ENCODE measurements at places on chromosomes 5 and 9. TPM values are rescaled to one million over a fixed set of nuclear protein-coding genes. Genes with fewer than 3 reads are reported as not detected.

GRCh38 chr5:132365213-132365612, 4.3 kb upstream of the SLC22A5 start:
- no peak for DNase-seq
- no peak overlapping the region for H3K27ac ChIP-seq
- H3K4me3 ChIP-seq, result no peak overlapping the region
- no peaks in the 10 kb centered on the region for H3K36me3 ChIP-seq

DNA sequence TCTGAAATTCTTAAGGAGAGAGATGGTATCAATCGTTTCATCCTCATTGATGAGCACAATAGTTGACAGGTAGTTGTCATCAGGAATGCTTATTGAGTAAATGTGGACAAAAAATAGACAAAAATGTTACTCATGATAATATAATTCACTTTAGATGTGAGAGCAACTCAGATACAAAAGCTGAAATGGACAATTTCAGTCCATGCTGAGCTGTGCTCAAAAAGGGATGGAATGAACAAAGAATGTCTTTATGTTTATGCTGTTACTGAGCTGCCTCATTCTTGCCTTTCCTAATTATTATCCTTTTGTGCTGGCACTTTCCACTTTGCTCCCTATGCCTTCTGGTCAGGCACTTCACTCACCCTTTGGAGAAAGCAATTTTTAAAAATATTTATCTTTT, 49.5 kb downstream of the JAKMIP2 start:
- no peaks in the 10 kb centered on the region for H3K27me3 ChIP-seq
- no peaks in the 10 kb centered on the region for H3K36me3 ChIP-seq
- no peaks in the 10 kb centered on the region for H3K4me1 ChIP-seq
- no peak overlapping the region for H3K4me3 ChIP-seq
- no peak overlapping the region for H3K27ac ChIP-seq

Gene TTC23L
- polyA plus RNA-seq, result not detected

Gene N4BP3
- 1.1 TPM for polyA plus RNA-seq

- H3K4me1 ChIP-seq, result no peaks in the 10 kb centered on the region
- no peak for DNase-seq
- no peak overlapping the region for H3K27ac ChIP-seq
- no peaks in the 10 kb centered on the region for H3K27me3 ChIP-seq
- no peaks in the 10 kb centered on the region for H3K36me3 ChIP-seq
Measured at GRCh38 chr5:90274216-90274615, 135.3 kb downstream of the CETN3 start.

Gene NR5A1
- not detected for polyA plus RNA-seq

DNA sequence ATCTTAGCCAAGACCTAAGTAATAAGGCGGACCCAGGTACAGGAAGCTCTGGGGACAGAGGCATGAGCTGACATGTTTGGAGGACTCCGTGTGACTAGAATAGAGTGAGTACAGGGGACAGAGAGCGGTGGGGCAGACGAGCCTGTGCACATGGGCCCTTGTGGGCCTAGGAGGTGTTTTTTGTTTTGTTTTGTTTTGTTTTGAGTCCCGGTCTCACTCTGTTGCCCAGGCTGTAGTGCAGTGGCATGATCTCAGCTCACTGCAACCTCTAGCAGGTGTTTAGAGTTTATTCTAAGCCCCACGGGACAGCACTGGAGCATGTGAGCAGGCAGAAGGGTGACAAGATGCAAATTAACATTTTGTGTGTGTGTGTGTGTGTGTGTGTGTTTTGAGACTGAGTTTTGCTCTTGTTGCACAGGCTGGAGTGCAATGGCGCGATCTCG, 3.1 kb upstream of the EEIG1 start:
- no peaks in the 10 kb centered on the region for H3K27me3 ChIP-seq
- H3K36me3 ChIP-seq, result peaks cover 14% of the 10 kb centered on the region
- DNase-seq, result peak; percentile 36
- peak overlapping the region; percentile 84 for H3K27ac ChIP-seq
- no peak overlapping the region for H3K4me3 ChIP-seq
- peaks cover 42% of the 10 kb centered on the region for H3K4me1 ChIP-seq

Gene SH2D3C
- 72.9 TPM for polyA plus RNA-seq

- DNase-seq, result no peak
- no peak overlapping the region for H3K4me3 ChIP-seq
- no peaks in the 10 kb centered on the region for H3K4me1 ChIP-seq
- H3K36me3 ChIP-seq, result no peaks in the 10 kb centered on the region
- no peak overlapping the region for H3K27ac ChIP-seq
- no peaks in the 10 kb centered on the region for H3K27me3 ChIP-seq
Measured at GRCh38 chr5:76930083-76930482, 22.8 kb upstream of the CRHBP start.

DNA sequence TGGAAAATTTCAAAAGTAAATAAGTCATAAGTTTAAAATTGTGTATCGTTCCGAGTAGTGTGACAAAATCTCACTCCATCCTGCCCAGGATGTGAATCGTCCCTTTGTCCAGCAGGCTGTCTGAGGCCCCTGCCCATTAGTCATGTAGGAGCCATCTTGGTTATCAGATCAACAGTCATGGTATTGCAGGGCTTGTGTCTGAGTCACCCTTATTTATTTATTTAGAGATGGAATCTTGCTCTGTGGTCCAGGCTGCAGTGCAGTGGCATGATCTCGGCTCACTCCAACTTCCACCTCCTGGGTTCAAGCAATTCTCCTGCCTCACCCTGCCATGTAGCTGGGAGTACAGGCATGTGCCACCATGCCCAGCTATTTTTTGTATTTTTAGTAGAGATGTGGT, 30.2 kb downstream of the ITGA2 start:
- H3K27ac ChIP-seq, result no peak overlapping the region
- H3K4me1 ChIP-seq, result no peaks in the 10 kb centered on the region
- no peaks in the 10 kb centered on the region for H3K27me3 ChIP-seq
- no peak overlapping the region for H3K4me3 ChIP-seq
- no peak for DNase-seq

Gene SLC34A1
- not detected for polyA plus RNA-seq

GRCh38 chr9:36092509-36093215, 43.9 kb upstream of the GLIPR2 start:
- H3K36me3 ChIP-seq, result no peaks in the 10 kb centered on the region
- no peaks in the 10 kb centered on the region for H3K27me3 ChIP-seq
- peak; percentile 37 for DNase-seq
- H3K27ac ChIP-seq, result peak overlapping the region; percentile 38
- no peaks in the 10 kb centered on the region for H3K4me1 ChIP-seq
- H3K4me3 ChIP-seq, result peak overlapping the region; percentile 1

DNA sequence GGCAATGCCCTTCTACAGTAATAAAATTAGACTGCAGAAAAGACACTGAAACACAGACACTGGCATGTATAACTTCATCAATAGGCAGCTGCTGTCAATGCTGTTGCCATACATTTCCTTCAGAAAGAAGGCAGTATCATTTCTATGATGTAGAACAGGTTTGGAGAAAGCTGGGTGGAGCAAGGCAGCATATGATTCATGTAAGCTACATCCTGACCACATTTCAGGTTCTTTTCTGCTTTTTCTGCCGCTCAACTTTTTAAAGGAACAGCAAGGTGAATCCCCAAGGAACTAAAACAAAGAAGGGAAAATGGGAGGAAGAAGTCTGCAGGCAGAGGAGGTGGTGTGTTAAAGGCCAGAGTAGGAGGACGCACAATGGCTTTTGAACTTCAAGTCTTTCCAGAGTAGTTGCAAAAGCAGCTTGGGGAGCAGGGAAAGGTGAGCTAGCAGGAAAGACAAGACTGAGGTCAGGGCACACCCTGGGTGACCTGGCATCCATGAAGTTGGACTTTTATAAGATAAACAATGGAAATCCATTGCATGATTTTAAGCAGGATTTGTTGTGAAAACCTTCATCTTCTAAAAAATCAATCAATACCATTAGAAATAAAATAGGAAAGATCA, 142.1 kb downstream of the MED10 start:
- H3K4me1 ChIP-seq, result no peaks in the 10 kb centered on the region
- no peak overlapping the region for H3K27ac ChIP-seq
- H3K27me3 ChIP-seq, result no peaks in the 10 kb centered on the region
- no peaks in the 10 kb centered on the region for H3K36me3 ChIP-seq
- DNase-seq, result no peak

DNA sequence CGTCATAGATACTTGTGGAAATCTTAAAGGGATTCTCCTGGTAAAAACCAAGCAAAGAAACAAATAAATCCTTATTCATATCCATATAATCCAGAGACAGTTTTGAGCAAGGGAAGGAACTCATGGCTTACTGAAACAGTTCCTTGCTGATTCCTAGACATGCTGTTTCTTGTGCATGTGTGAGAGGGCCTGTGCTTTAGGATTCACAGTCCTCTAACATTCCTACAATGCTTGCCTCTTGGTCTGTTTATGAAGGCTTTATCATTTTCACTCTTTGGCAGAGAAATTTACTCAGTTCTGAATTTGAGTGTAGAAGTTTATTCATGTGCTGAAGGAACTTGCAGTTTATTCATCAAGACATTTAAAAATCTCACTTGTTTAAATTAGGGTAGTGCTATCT, 123.4 kb downstream of the RPS23 start:
- H3K4me1 ChIP-seq, result no peaks in the 10 kb centered on the region
- H3K27ac ChIP-seq, result no peak overlapping the region
- no peaks in the 10 kb centered on the region for H3K36me3 ChIP-seq
- no peaks in the 10 kb centered on the region for H3K27me3 ChIP-seq

- no peak overlapping the region for H3K4me3 ChIP-seq
- no peaks in the 10 kb centered on the region for H3K36me3 ChIP-seq
- no peaks in the 10 kb centered on the region for H3K4me1 ChIP-seq
- no peak for DNase-seq
Measured at GRCh38 chr5:60293518-60293917, 400.0 kb upstream of the PDE4D start.

DNA sequence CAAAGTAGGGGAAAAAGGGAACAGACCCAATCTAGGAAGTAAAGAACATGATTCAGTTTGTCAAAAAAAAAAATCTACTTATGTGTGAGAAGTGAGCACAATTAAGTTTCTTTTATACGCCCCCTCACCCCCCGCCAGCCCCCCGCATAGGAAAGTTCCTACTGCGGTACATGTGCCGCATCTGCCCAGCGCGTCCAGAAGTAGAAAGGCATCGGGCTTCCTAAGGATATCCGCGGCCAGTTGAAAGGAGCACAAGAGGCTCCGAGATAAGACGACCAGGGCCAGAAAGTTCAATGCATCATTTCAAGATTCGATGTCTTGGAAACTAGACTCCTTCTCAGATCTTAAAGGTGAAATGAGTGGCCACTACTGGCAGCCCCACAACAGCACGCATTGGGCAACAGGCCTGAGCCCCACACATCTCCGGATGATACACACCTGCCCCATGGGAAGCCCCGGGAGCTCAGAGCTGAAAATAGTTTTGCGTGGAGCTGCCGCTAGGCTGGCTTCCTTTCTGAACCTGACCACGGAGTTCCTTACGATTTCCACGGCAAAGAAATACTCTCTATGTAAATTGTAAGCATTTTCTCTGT, 203.9 kb downstream of the RAB3C start:
- no peak overlapping the region for H3K27ac ChIP-seq
- DNase-seq, result no peak
- no peaks in the 10 kb centered on the region for H3K27me3 ChIP-seq
- no peak overlapping the region for H3K4me3 ChIP-seq

Gene MAT2B
- polyA plus RNA-seq, result 322 TPM

GRCh38 chr5:65556181-65556580, 6.8 kb downstream of the CENPK start:
- H3K4me1 ChIP-seq, result peaks cover 8% of the 10 kb centered on the region
- DNase-seq, result no peak
- H3K27ac ChIP-seq, result no peak overlapping the region
- H3K27me3 ChIP-seq, result no peaks in the 10 kb centered on the region
- peaks cover 4% of the 10 kb centered on the region for H3K36me3 ChIP-seq

GRCh38 chr5:2459251-2459650, 292.2 kb downstream of the IRX2 start:
- no peak for DNase-seq
- no peak overlapping the region for H3K27ac ChIP-seq
- H3K4me3 ChIP-seq, result no peak overlapping the region
- H3K4me1 ChIP-seq, result no peaks in the 10 kb centered on the region

DNA sequence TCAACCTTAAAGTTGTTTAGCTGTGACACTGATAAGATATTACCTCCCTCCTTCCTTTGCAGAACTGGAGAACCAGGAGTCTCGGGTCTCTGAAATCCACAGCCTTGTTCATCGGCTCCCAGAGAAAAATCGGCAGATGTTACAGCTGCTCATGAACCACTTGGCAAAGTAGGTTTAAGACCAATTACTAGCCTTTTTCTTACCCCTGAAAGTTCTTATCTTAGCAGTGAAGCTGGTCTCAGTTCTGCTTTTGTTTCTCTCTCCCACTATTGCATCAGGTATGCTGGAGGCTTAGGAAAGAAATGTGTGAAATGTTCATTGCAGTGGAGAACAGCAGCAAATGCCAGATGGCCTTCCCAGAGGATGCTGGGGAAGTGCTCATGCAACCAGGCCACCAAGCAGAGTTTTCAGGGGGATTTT, 287.4 kb downstream of the ARHGAP26 start:
- no peak overlapping the region for H3K4me3 ChIP-seq
- no peaks in the 10 kb centered on the region for H3K4me1 ChIP-seq
- DNase-seq, result no peak
- H3K27ac ChIP-seq, result no peak overlapping the region

DNA sequence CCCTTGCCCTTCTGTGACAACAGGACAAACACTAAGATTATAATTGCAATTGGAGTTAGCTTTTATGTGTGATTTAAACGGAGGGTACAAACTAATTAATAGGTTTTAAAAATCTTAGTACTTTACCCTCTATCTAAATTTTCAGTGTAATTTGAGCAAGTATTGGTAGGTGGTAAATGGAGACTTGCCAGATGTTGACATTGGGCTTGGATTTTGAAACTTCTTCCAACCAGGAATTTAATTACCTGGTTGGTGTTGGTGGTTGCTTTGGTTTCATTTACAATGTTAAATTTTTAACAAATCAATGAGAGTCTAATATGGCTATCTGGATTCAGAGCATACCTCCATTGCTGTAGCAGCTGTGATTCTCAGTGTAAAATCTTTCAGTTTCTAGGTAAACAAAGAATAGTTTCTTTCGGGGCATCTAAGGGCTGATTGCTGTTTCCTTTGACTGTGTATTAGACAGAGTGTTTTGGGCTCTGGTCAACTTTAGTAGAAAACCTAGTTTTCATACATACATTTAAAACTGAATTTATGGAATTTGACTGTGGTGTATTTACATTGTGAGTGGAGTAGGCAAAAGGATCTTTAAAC, 1.9 kb downstream of the DAPK1 start:
- no peak overlapping the region for H3K27ac ChIP-seq
- H3K36me3 ChIP-seq, result no peaks in the 10 kb centered on the region

Gene TRIM14
- 57.8 TPM for polyA plus RNA-seq

GRCh38 chr5:103207011-103207410, 51.6 kb upstream of the MACIR start:
- H3K27ac ChIP-seq, result no peak overlapping the region
- DNase-seq, result no peak
- no peaks in the 10 kb centered on the region for H3K36me3 ChIP-seq
- H3K27me3 ChIP-seq, result no peaks in the 10 kb centered on the region
- H3K4me3 ChIP-seq, result no peak overlapping the region
